ENCODE measurements at places on chromosomes 7 and 10.

DNA sequence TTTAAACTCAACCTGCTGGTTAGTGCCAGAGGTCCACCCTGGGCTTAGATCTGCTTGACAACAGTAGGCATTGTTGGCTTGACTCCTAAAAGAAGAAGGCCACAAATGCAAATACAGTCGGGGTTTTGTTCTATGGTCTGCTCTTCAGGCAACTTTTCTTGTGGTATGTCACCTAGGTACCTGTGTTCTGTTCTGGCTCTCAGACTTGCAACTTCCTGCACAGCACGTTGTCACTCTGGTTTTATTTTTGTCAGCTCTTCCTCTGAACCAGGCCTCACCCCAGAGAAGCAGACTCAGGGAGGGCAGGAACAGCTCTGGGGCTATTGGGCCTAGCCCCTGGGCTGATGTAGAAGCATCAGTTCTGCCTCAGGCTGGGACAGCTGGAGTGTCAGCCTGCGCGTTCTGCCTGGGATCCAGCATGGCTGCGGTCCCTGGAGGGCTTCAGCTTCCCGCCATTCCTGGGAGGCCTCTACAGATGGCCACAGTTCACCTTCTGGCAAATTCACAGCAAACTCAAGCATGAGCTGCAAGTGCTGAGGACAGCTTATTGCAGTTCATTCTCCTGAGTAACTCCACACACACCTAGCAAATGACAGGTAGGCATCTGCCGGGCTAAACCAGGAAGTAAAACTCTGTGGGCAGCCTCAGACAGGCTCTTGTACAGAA, 11.0 kb upstream of the PDCD4 start:
- DNase-seq: no peak

DNA sequence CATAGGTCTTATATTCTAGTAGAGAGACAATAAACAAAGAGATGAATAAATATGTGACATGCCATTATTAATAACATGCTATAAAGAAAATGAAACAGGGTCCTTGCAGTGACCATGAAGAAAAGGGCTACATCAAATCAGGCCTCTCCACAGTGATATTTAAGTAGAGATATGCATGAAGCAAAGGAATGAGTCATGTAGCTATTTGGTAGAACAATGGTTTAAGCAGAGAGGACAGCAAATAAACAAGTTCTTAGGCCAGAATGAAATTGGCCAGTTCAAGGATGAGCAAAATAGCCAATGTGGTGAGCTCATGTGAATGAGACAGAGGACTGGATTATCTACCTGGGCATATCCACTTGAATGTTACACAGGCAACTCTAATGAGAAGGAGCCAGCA, 172.2 kb upstream of the FERD3L start:
- DNase-seq: no peak

DNA sequence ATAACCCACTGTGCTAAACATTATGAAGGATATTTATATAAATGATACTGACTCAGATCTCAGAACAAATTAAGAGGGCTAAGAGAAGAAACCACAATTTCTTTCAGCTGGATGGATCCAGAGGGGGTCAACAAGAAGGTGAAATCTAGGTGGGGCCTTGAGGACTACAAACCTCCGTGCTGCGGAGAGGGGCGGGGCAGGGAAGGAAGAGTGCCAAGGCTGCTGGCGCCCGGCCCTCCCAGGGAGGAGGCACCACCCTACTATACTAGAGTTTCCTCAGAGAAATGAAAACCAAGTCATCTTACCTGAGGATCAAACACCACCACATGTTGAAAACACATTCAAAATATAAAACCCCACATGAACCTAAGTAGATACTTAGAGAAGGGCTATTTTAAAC, 29.3 kb upstream of the CRYGN start:
- no peak for DNase-seq

DNA sequence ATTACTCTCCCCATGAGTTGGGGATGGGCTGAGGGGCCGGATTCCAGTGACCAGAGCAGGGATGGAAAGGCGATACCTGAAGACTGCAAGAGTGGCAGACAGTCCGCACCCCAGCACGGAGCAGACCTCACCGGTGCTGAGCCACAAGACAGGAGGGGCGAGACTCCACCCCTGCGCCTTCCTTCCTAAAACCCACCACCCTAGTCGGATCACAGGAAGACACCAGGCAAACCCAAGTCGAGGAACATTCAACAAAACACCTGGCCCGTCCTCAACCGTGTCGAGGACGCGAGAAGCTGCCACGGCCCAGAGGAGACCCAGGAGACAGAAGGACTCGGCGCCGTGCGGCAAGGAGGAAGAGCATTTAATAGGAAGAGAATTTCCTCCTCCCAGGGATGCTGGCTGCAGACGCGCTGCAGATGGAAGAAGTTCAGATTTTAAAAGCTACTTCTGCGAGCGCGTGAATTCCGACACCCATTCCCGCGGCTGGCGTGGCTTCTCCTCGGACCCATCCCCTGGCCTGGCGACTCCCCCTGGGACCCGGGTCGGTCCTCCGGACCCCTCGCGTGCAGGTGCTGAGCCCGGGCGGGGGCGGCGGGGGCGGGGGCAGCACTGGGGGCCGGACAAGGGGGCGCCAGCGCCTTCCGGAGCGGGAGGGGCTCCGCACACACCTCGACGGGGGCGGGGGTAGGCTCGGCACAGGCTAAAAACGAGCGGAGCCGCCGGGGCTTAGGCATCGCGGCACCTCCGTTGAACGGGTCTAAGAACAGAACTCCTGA, 563 bp upstream of the UTF1 start:
- no peak for DNase-seq

GRCh38 chr10:14803827-14804226, 29.1 kb upstream of the FAM107B start:
- no peak for DNase-seq

DNA sequence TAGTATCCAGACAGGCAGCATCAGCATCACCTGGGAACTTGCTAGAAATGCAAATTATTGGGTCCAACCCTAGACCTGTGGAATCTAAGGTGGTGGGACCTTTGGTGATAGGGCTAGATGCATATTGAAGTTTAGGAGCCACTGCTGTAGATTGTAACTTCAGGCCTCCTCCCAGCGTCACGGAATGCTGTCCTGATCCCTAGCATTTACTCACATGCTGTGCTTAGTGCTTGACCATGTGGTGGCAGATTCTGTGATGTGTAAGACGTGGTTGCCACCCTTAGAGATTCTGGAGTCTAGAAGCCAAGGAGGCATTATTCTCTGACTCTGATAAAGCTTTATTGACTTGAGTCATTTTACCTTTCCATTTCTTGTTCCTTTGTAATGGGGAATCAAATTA, 13.5 kb downstream of the AHR start:
- no peak for DNase-seq

GRCh38 chr7:74479961-74480829, 26.5 kb downstream of the GTF2IRD1 start:
- DNase-seq: no peak

DNA sequence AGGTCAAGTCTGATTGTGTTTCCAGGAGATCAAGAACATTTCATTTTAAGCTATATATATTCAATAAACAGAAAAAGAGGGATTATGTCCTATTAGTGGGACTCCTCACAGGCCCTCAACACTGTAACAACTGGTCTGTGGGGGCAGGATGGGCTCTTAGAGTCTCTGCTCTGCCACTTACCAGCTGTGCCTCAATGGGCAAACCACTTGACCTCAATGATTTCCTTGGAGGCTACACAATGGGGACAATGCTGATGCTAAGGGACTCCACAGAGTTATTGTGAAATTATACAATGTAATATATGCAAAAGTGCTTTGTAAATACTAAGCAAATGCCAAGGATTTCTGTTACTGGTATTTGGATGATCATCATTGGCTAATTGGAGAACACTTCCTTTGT, 33.2 kb upstream of the MXI1 start:
- no peak for DNase-seq

GRCh38 chr10:92538231-92538958, 35.5 kb downstream of the IDE start:
- no peak for DNase-seq

DNA sequence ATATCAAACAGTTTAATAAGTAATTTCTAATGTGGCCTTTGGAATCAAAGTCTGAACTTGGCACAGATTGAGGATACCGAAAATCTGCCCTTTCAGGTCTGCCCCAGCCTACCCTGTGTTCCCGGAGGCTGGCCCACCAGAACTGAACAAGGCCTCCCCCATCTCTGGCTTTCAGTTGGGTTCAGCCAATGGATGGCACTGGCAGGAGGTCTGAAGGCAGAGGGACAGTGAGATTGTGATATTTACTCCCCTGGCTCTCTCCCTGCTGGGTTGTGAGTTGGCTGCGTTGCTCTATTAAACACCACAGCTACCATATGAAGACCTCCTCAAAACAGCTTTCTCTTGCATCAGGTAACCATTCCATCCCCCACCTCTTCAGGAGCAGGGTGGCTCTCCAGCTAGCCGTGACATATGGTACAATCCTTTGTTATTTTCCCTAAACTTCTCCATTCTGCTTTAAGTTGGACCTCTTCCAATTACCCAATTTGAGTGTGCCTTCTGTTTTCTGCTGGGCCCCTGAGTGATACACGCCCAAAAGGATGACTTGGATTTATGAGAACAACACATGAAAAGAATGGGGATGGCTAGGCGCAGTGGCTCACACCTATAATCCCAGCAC, 28.1 kb downstream of the DNMBP start:
- DNase-seq: no peak

GRCh38 chr10:97701438-97702069, 12.0 kb upstream of the MARVELD1 start:
- peak; percentile 82 for DNase-seq

DNA sequence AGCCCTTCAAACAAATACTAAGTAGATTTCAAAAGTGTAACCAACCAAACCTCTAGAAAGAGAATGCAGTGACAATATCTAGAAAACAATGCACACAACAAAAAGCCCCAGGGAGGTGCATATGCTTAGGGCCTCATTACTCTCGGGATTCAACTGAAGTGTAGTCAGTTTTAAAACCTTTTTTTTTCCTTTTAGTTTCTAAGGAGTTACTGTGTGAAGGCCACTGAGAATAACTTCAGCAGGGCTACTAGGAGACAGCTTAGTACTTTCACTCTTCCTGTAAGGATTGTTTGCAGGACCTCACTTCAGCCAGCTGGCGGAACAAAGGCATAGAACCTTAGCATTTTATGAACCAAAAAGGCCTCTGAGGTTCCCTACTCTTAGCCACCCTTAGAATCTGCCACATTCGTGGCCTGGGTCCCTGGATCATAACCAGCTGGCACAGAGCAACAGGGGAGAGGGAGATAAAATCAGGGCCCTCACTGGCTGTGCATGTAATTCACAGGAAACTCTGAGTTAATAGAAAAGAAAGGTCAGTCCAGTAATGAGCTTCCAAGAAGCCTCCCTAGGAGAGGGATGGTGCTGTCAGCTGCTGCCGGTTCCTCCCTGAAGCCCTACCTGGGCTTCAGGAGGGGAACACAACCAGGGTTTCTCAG, 3.6 kb downstream of the VOPP1 start:
- no peak for DNase-seq

DNA sequence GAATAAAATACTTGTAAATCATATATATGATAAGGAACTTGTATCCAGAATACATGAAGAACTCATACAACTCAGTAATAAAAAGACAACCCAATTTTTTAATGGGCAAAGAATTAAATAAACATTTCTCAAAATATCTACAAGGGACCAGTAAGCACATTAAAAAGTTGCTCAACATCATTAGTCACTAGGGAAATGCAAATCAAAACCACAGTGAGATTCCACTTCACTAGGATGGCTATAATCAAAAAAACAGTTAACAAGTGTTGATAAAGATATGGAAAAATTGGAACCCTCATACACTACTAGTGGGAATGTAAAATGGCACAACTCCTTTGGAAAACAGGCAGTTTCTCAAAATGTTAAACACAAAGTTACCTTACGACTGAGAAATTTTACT, 40.3 kb upstream of the YAE1 start:
- DNase-seq: no peak

GRCh38 chr10:49008091-49008490, 68.5 kb upstream of the LRRC18 start:
- DNase-seq: no peak

- no peak for DNase-seq
These were observed 97.0 kb downstream of the BMS1 start for GRCh38 chr10:42879380-42880254.

DNA sequence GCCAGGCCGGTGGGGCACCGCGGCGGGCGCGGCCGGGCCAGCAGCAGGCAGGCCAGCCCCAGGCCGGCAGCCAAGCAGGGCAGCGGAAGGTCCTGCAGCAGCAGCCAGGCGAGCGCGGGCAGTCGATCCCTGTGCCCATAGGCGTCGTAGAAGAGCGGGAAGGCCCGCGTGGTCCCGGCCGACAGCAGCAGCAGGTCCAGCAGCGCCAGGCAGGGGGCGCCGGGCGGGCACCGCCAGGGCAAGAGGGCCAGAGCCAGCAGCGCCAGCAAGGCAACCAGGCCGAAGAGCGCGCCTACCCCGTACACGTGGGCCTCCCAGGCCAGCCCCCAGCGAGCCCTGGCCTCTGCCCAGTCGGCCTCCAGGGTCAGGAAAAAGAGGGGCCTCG, 8.4 kb upstream of the RBM28 start:
- DNase-seq: peak; percentile 54

DNA sequence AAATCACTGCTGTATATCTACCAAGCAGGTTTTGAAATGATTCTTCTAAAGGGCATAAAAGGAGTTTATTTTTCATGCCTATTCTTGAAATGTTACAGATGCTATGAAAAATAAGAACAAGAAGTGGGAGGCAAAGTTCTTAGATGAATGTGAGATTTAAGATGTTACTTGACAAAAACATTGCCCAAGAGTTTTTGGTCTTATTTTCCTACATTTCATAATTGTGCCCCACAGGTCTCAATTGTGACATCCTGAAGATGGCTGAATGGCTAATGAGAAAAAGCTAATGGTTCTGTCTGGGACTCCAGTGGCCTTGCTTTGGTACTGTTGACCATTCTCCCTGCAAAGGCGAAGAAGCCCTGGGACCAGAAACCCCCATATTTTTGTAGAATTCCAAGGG, 43.0 kb upstream of the IFRD1 start:
- no peak for DNase-seq

- DNase-seq: no peak
These were observed 8.0 kb upstream of the SLC26A4 start for GRCh38 chr7:107652642-107653041.

GRCh38 chr7:5214641-5215040, 24.6 kb downstream of the WIPI2 start:
- no peak for DNase-seq

DNA sequence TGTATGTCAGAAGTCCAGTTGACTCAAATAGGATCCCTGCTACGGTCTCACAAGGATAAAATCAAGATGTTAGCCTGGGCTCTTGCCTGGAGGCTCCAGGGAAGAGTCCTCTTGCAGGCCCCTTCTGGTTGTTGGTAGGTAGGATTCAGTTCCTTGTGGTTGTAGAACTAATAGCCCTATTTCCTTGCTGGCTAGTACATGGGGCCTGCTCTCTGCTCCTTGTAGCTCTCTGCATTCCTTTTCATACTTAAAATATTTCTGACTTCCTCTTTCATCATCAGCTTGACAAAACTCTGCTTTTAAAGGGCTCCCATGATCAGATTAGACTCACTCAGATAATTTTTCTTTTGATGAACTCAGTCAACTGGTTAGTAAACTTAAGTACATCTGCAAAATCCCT, 756.7 kb downstream of the GATA3 start:
- DNase-seq: no peak

- no peak for DNase-seq
These were observed 255.8 kb upstream of the MYO3A start for GRCh38 chr10:25678220-25678619.
